ENCODE measurements at places on chromosomes 5 and 9.

GRCh38 chr9:113386571-113387393 lies 10.0 kb upstream of the HDHD3 start:
- H3K4me1 ChIP-seq = no peaks in the 10 kb centered on the region
- H3K27ac ChIP-seq = no peak overlapping the region
- peaks cover 4% of the 10 kb centered on the region for H3K36me3 ChIP-seq
- no peaks in the 10 kb centered on the region for H3K27me3 ChIP-seq
- DNase-seq = peak; percentile 35
- H3K4me3 ChIP-seq = no peak overlapping the region

GRCh38 chr9:126609191-126609590 lies 4.5 kb upstream of the LMX1B start:
- no peak overlapping the region for H3K27ac ChIP-seq
- no peaks in the 10 kb centered on the region for H3K36me3 ChIP-seq
- no peak for DNase-seq
- H3K4me1 ChIP-seq = no peaks in the 10 kb centered on the region
- no peak overlapping the region for H3K4me3 ChIP-seq
- peaks cover 48% of the 10 kb centered on the region for H3K27me3 ChIP-seq

DNA sequence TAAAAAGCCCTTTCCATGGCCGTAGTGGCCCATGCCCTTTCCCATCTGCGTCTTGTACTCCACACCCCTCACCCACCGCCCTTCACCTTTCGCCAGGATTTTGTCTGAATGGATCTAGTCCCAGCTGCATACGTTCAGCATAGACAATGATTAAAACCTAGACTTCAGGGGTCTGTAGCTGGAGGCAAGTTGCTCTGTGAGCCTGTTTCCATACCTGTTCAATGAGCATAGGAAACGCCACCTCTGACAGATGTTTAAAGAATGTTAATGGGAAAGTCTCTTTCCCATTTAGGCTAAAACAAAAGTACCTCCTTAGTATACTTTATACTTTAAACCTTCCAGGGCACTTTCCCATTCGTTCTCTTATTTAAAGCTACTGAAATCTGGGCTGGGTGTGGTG lies 105.7 kb downstream of the SPRY4 start:
- no peak overlapping the region for H3K4me3 ChIP-seq
- no peak for DNase-seq
- peaks cover 5% of the 10 kb centered on the region for H3K4me1 ChIP-seq
- H3K27ac ChIP-seq = no peak overlapping the region

GRCh38 chr5:150723845-150724244 lies 23.0 kb upstream of the RBM22 start:
- no peaks in the 10 kb centered on the region for H3K27me3 ChIP-seq
- no peak overlapping the region for H3K27ac ChIP-seq
- H3K36me3 ChIP-seq = peaks cover 1% of the 10 kb centered on the region
- H3K4me3 ChIP-seq = no peak overlapping the region
- no peaks in the 10 kb centered on the region for H3K4me1 ChIP-seq

GRCh38 chr9:110954822-110955291 lies 83.4 kb downstream of the LPAR1 start:
- no peaks in the 10 kb centered on the region for H3K36me3 ChIP-seq
- no peak overlapping the region for H3K27ac ChIP-seq
- H3K27me3 ChIP-seq = no peaks in the 10 kb centered on the region
- no peak overlapping the region for H3K4me3 ChIP-seq

GRCh38 chr5:53170746-53171349 lies 61.3 kb upstream of the MOCS2 start:
- DNase-seq = peak; percentile 44
- H3K4me1 ChIP-seq = no peaks in the 10 kb centered on the region
- H3K36me3 ChIP-seq = no peaks in the 10 kb centered on the region
- no peaks in the 10 kb centered on the region for H3K27me3 ChIP-seq

DNA sequence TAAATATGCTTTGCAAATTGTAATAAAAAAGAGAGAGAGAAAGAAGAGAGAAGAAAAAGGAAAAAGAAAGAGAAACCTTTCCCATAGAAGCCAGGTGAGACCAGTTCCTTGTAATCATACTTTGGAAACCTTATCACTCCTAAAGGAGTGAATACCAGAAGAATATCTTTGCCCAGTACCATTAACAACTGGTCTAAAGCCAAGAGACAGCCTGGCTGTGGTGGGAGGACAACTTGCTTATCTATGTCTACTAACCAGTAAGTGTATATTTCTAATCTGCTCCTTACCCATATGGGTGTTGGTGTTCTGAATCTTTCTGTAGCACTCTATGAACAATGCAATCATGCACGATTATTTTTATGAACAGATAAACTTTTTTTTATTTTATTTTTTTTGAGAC lies 10.5 kb upstream of the TXN start:
- no peak for DNase-seq
- no peaks in the 10 kb centered on the region for H3K36me3 ChIP-seq
- no peak overlapping the region for H3K4me3 ChIP-seq
- H3K27ac ChIP-seq = no peak overlapping the region

DNA sequence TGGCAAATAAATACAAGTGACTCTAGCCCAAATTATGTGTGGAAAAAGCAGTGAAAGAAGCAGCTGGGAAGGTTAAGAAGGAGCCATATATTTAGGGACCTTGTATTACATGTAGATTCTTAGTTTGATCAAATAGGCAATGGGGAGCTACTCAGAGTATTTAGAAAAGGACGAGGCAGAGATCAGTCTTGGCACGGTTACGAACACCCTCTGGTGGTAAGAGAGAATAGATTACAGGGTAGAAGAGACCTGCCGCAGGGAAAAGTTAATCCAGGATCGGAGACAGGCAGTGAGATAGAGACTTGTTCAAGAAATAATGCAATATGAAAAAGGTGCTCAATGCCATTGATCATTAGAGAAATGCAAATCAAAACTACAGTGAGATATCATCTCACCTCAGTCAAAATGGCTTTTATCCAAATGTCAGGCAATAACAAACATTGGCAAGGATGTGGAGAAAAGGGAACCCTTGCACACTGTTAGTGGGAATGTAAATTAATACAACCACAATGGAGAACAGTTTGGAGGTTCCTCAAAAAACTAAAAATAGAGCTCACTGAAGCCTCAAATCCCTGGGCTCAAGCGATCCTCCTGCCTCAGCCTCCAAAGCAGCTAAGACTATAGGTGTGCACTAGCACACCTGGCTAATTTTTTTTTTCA lies 12.0 kb downstream of the INIP start:
- no peaks in the 10 kb centered on the region for H3K4me1 ChIP-seq
- H3K27ac ChIP-seq = no peak overlapping the region
- no peaks in the 10 kb centered on the region for H3K36me3 ChIP-seq
- no peaks in the 10 kb centered on the region for H3K27me3 ChIP-seq
- peak; percentile 76 for DNase-seq

DNA sequence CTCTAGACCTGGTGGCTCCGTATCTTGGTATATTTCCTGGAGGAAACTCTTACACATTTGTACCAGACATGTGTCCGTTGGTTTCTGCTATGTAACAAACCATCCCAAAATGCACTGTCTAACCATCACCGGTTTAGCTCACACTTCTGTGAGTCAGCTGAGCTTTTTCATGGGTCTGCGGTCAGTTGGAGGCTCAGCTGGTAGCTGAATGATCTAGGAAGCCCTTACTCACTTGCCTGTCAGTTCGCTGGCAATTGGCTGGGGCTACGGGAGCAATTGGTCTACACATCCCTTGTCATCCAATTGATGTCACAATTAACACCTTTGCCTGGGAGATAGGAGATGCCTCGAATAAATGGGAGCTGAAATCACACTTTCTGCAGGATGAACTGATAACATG lies 11.6 kb upstream of the WHRN start:
- no peak overlapping the region for H3K4me3 ChIP-seq
- H3K36me3 ChIP-seq = no peaks in the 10 kb centered on the region
- DNase-seq = peak; percentile 86

DNA sequence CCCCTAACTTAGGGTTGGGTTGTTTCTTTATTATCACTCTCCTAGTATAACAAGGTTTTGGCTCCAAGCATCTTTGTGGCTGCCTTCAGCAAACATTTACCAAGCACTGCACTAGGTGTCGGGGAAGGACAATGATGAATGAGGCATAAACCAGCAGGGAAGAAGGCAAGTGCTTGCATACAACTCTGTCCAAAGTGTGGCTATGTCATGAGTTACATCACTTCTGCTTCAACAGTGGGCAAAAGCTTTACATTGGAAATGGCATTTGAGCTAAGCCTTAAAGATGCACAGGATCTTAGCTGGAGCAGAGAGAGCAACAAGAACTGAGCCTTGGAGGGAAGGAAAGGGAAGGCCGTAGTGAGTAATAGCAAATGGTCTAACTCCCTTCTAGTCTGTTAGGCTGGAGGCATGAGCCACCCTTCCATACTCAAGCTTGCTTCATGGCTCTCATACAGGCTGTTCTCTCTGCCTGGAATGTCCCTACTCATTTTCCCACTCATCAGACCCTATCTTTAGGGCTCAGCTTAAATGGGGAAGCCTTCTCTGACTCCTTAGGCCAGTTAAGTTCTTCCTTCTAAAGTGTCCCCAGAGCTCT lies 121.8 kb downstream of the SEMA6A start:
- no peaks in the 10 kb centered on the region for H3K27me3 ChIP-seq
- H3K36me3 ChIP-seq = no peaks in the 10 kb centered on the region
- H3K4me3 ChIP-seq = no peak overlapping the region
- H3K4me1 ChIP-seq = peaks cover 25% of the 10 kb centered on the region
- H3K27ac ChIP-seq = peak overlapping the region; percentile 1

GRCh38 chr9:136975644-136976043 lies 1.7 kb upstream of the PTGDS start:
- DNase-seq = peak; percentile 54
- H3K27me3 ChIP-seq = no peaks in the 10 kb centered on the region
- H3K27ac ChIP-seq = no peak overlapping the region
- no peaks in the 10 kb centered on the region for H3K4me1 ChIP-seq

DNA sequence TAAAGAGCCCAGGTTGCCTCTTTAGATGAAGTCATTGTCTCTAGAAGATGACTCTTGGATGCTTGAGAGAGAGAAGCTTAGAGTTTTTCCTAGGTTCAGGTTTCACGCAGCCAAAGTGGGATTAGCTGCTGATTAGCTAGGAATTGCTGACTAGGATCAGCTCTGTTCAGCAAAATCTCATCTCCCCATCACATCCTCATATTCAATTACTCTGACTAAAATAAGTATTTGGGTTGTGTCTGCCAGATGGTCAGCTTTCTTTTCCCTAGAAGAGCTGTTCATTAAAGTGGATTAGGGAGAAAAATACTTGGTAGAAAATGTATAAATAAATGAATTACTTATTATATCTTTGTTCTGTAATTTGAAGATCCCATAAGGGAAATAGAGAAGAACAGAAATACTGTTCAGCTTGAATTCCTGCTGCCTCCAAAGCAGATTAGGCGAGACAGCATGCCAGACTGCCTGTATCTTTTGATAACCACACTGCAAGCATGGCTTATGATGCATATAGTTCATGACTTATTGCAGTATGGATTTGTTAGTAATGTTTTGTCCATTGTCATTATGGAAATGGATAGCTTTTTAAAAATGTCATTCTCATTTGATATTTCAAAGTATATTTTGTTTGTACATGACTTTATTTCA lies 184.8 kb upstream of the CD180 start:
- no peaks in the 10 kb centered on the region for H3K4me1 ChIP-seq
- no peak overlapping the region for H3K27ac ChIP-seq
- DNase-seq = peak; percentile 19
- H3K4me3 ChIP-seq = no peak overlapping the region
- no peaks in the 10 kb centered on the region for H3K36me3 ChIP-seq

GRCh38 chr5:6362846-6363245 lies 15.5 kb downstream of the MED10 start:
- H3K4me1 ChIP-seq = no peaks in the 10 kb centered on the region
- DNase-seq = no peak
- no peak overlapping the region for H3K4me3 ChIP-seq
- no peaks in the 10 kb centered on the region for H3K36me3 ChIP-seq

- H3K36me3 ChIP-seq = no peaks in the 10 kb centered on the region
- DNase-seq = no peak
- H3K4me1 ChIP-seq = no peaks in the 10 kb centered on the region
- H3K4me3 ChIP-seq = no peak overlapping the region
These were observed 61.3 kb downstream of the RASGRF2 start for GRCh38 chr5:81021486-81021885.

GRCh38 chr5:181120306-181120705 lies 10.7 kb downstream of the OR2V1 start:
- H3K27ac ChIP-seq = no peak overlapping the region
- no peaks in the 10 kb centered on the region for H3K36me3 ChIP-seq
- peaks cover 3% of the 10 kb centered on the region for H3K27me3 ChIP-seq
- no peaks in the 10 kb centered on the region for H3K4me1 ChIP-seq

GRCh38 chr9:79617395-79617794 lies 45.6 kb downstream of the TLE4 start:
- no peak overlapping the region for H3K4me3 ChIP-seq
- no peaks in the 10 kb centered on the region for H3K27me3 ChIP-seq
- no peak for DNase-seq
- peaks cover 2% of the 10 kb centered on the region for H3K4me1 ChIP-seq
- H3K36me3 ChIP-seq = no peaks in the 10 kb centered on the region

DNA sequence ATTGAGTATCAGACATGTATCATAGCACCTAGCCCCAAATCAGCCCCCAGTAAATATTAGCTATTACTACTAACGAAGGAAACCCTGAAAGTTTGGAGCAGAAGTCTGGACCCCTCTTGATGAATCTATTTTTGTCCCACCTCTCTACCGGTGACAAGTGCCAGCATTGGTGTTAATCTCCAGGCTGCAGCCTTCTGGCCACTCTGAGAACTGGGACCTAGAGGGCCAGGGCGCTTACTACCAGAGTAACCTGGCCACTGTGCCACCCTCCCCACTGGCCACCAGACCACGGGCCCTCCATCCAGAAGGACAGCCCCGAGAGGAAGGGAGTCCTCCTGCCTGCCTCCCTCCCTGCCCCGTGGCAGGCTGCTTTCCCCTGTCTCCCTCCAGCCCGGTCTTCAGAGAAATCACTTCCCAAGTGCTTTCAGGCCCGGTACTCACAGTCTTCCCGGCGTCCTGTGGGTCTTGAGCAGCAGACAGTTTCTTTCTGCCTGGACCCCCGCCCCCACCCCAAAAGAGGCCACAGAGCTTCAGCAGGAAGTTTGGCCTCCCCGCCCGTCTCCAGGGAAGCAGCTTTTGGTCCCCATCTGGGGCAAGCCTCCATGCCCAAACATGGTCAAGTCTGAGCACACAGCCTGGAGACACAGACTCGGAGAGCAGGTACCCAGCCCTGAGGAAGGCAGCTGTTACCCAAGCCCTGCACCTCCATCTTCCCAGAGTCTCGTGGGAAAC lies at the start of gene KCNMB1:
KCNMB1 (minus strand) TSS at position 550 of the 732 bp plus-strand sequence. CDS start 3,920 bp downstream, outside the sequence.
- no peaks in the 10 kb centered on the region for H3K27me3 ChIP-seq
- H3K27ac ChIP-seq = no peak within 1 kb of the TSS
- DNase-seq = peak; percentile 37
- H3K36me3 ChIP-seq = no peaks in the 10 kb centered on the region

- H3K36me3 ChIP-seq = no peaks in the 10 kb centered on the region
- H3K4me3 ChIP-seq = no peak overlapping the region
- no peaks in the 10 kb centered on the region for H3K4me1 ChIP-seq
- no peak for DNase-seq
- H3K27me3 ChIP-seq = no peaks in the 10 kb centered on the region
These were observed 28.7 kb downstream of the TLE4 start for GRCh38 chr9:79600466-79600865.
